ENCODE measurements at places on chromosomes 1 and 21. TPM values are rescaled to one million over a fixed set of nuclear protein-coding genes. Genes with fewer than 3 reads are reported as not detected.

The OR6K3 gene
- not detected for total RNA-seq

DNA sequence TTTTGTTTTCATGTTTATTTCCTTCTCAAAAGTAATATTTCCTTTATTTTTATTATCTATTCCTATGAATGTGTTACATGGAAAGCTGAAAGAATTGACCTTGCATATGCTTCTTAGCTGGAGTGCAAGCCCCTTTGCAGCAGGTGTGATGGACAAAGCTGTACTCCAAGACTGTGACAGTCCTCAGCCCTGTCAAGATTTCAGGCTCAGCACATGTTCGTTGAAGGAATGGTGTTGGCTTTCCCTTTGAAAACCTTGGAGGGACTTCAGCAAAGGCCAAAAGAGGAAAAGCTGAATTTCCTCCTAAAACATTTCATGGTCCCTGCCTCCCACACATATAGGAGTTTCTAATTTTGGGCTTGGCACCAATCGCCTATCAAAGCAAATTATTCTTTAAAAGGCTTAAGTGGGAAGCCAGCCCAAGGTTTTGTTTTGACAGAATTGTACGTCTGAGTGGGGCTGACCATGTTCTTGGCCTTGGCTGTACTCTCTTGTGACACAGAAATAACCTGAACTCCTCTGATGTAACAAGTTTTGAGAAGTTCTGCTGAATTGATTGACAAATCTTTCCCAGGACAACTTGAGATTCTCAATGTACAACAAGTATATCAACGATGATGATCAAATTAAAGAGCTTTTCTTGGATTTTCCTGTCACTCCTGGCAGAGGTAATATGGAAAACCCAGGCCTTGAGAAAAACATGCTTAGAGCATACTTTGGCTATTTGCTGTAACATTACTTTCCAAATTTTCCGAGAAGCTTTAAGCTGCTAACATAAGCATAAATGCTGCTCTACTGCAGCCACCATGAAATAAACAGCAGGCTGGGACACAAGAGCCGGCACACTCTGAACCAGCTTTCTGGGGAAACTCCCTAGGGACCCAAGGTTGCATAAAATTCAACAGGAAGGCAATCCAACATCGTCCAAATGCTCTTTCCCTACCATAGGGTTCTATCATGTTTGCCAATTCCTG is 135.7 kb upstream of the ZNF648 start:
- H3K4me1 ChIP-seq: peaks cover 24% of the 10 kb centered on the region
- H3K27ac ChIP-seq: peak overlapping the region; percentile 44
- no peaks in the 10 kb centered on the region for H3K36me3 ChIP-seq
- H3K27me3 ChIP-seq: no peaks in the 10 kb centered on the region
- H3K4me3 ChIP-seq: peak overlapping the region; percentile 6

DNA sequence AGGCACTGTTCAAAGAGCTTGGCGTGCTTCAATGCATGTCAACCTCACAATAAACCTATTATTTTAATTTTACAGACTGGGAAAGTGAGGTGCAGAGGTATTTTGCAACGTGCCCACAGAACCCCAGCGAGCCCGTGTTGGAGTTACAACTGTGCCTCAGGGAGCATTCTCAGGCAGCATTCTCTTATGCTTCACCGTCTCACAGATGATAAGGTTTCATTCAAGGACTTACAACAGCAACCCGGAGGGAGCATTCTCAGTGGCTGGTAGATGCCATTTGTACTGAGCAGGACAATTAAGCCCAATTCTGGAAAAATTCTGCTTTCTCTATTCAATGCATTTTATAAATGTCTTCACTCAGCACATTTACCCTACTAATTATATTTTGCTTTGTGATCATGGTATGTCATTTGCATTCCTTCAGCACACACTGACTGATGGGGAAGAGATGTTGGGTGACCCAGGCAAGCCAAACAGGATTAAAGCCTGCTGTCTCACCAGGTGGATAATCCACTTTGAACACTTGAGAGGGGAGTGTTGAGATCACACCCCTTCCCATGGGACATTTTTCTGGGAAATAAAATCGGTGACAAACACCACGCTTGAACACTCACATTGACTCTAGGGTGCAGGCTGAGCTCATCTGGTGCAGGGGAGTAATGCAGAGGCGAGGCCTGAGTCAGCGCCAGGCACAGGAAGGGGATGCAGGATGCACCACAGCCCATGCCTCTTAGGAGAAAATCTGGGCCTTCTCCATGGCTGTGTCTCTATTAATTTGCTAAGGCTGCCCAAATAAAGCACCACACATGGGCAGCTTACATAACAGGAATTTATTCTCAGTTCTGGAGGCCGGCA is 113.9 kb downstream of the CLIC6 start:
- H3K36me3 ChIP-seq: no peaks in the 10 kb centered on the region
- no peaks in the 10 kb centered on the region for H3K27me3 ChIP-seq
- no peak overlapping the region for H3K4me3 ChIP-seq
- no peaks in the 10 kb centered on the region for H3K4me1 ChIP-seq
- no peak for DNase-seq

DNA sequence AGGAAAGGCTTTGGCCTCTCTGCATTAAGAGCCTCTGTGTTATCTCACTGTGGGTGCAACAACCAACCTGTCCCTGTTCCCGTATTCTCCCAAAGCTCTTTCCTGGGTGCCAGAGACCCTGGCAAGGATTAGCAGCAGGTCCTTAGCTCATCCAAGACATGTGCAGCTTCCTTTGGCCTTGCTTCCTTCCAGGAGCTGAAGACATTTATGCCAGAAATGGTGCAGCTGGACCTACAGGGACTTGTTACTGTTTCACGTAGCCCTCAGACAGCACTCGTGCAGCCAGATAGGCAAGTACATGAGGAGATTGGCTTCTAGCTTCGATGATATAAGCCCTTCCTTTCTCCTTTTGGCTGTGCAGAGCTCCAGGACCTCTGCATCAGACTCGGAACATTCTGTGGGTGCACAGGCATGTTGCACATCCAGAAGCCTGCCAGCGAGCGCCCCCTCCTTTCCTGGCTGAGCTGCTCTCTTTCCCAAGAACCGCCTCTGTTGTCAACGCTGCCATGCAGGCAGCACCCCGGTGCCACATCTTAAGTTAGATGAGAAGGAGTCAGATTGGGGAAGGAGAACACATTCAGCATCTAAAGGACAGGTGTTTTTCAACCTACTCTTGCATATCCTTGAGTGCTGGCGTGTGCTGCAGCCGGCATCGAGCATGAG is 284.5 kb upstream of the PLXNA2 start:
- no peaks in the 10 kb centered on the region for H3K27me3 ChIP-seq
- H3K36me3 ChIP-seq: no peaks in the 10 kb centered on the region
- no peak for DNase-seq
- H3K4me1 ChIP-seq: no peaks in the 10 kb centered on the region
- H3K27ac ChIP-seq: no peak overlapping the region

The RUNX3 gene
- 8.5 TPM for total RNA-seq

Data from thoracic aorta (tissue), 2 donors.